Activated T-cell treated with anti-CD3 and anti-CD28 coated beads, Interleukin-2, amount 50 U/mL, for 72 hours (primary cell): ENCODE measurements at places on chromosomes 3 and 15. TPM values are rescaled to one million over a fixed set of nuclear protein-coding genes. Genes with fewer than 3 reads are reported as not detected.

CYP8B1 gene
- not detected for total RNA-seq

IL16 gene
- total RNA-seq = 50.9 TPM

GTF2A2 gene
- total RNA-seq = 132 TPM

XCR1 gene
- not detected for total RNA-seq

PPP1R14D gene
- not detected for total RNA-seq

MAPKAPK3 gene
- total RNA-seq = 129 TPM

ANKUB1 gene
- total RNA-seq = not detected

BFSP2 gene
- total RNA-seq = not detected

SMCO1 gene
- not detected for total RNA-seq

ALCAM gene
- total RNA-seq = 22.0 TPM

CHRM5 gene
- not detected for total RNA-seq

RTP3 gene
- total RNA-seq = not detected
